ENCODE measurements at places on chromosomes 7 and 10.

GRCh38 chr10:61486251-61486650, 33.1 kb upstream of the TMEM26 start:
- no peak for DNase-seq

DNA sequence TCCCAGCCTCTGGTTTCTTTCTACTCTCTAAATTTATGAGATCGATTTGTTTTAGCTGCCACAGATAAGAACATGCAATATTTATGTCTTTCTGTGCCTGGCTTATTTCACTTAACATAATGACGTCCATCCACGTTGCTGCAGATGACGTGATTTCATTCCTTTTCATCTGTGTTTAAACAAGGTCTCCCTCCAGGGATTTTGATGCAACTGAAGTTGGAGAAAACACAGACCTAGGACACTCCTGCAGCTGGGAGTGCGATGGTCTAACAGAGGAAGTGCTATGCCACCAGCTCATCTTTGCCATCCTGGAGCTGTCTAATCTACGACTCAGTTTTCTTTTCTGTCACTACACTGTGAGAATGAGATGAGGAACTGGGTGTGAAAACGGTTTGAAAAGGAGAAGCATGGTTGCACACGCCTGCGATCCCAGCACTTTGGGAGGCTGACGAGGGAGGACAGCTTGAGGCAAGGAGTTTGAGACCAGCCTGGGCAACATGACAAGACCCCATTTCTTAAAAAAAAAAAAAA, 1.5 kb upstream of the KCTD7 start:
- peak; percentile 63 for DNase-seq

DNA sequence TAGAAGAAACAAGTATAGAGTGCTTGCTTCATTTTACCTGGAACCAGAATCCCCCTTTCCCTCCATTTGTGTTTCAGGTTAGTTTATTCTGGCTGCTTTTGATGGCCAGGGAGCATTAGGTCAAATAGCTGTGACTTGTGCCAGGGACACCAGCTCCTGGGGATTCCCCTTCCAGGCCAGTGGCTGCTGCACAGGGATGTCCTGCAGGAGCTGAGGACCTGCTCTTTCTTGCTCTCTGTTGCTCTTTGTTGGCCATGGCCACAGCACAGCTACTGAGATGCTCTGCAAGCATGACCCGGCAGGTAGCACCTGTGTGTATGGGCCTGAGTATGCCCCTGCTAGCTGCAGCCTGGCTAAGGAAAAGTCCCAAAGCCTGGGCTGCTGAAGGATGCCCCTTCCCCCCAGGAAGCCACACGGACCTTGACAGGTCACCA, 208.9 kb downstream of the EBF3 start:
- DNase-seq = no peak

GRCh38 chr10:89203237-89203636, 3.9 kb downstream of the CH25H start:
- no peak for DNase-seq

DNA sequence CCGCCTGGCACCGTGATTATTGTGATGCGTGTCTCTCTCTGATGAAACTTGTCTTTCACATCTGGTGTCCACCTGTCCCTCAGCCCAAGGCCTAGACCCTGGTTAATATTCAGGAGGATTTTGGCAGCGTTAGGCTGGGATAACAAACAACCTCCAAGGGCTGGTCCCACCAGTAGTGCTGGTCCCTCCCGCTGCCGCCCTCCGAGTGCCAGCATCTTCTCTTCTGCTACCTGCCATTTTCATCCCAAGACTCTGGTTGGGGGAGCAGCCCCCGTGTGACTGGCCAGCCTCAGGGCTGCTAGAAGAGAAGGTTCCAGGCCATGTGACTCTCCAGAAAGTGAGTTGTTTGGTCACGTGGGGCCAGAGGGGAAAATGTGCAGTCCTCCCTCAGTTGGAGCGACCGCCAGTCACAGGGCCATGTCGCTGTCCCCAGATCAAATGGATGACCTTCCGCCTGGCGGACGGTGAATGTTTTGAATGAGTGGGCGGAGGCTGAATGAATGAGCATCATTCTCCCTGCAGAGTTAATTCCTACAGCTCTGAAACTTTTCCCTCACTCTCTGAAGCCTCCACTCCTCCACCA, 479.9 kb upstream of the FOXK1 start:
- DNase-seq = no peak

- no peak for DNase-seq
These were observed 176.1 kb downstream of the SGMS1 start for GRCh38 chr10:50447691-50448090.

GRCh38 chr7:117997862-117998825, 124.9 kb upstream of the CTTNBP2 start:
- no peak for DNase-seq

DNA sequence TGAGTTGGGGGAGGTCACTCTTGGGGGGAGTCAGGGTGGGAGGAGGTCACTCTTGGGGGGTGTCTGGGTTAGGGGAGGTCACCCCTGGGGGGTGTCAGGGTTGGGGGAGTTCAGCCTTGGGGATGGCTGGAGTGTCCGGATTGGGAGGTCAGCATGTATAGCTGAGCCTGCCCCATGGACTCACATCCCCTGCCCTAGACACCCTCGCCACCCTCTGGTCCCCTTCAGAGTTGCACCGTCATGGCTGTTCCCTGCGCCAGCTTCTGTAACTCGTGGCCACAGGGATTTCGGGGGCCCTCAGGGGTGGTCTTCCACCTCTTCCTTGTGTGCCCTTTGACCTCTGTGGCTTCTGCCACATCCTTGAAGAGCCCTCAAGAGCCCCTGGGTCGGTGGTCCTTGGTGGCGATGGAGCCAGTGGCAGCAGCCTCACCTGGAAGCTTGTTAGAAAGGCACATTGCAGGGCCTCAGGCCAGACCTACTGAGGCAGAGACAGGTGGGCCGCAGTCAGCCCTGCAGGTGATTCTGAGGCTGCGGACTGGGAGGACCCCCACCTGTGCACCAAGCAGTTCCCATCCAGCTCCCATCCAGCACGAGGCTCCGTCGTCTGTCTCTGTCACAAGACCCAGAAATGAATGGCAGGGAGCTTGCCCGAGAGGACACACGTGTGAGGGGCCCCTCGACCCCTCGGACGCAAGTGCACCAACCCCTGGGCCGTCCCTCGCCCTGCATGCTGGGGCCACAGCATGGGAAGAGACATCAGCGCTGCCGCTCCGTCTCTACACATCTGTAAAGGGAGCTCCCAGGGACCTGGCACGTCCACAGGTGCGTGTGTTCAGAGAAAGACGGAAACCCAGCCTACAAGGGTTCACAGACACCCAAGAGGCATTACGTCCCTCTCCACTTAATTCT, 44.7 kb upstream of the SUN1 start:
- no peak for DNase-seq

GRCh38 chr10:113521475-113521795, 31.4 kb upstream of the HABP2 start:
- no peak for DNase-seq

- DNase-seq = no peak
These were observed 36.1 kb upstream of the CUL1 start for GRCh38 chr7:148662646-148663045.

GRCh38 chr10:8014649-8015048, 39.8 kb upstream of the GATA3 start:
- no peak for DNase-seq

Data from cardiac fibroblast (primary cell).